Stimulated activated CD8-positive, alpha-beta memory T cell treated with anti-CD3 and anti-CD28 coated beads, Interleukin-2, amount 100 ng/mL, for 1 hour (primary cell): ENCODE measurements at places on chromosomes 12 and 14.

GRCh38 chr14:98594156-98594555 is 677.8 kb downstream of the BCL11B start:
- no peak for DNase-seq

DNA sequence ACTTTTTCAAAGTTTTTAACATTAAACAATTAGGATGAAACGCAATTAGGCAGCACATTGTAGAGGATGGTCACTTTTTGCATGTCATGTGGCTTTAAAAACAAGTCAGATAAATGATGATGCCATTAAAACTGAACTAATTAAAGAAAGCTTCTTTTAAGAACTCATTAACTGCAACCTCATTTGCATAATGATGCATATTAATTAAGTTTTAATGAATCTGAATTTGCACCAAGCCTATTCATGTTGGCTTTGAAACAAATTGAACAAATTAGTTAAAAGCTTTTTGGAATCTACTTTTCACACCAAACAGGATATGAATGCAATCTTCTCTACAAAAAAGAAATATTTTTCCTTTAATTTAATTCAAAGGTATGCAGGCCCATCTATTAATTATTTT is 499.0 kb downstream of the VRK1 start:
- no peak for DNase-seq

- DNase-seq: no peak
Observed at GRCh38 chr12:76720068-76720467, 43.8 kb upstream of the ZDHHC17 start.

GRCh38 chr12:52226446-52226845 is 6.6 kb upstream of the KRT7 start:
- no peak for DNase-seq

DNA sequence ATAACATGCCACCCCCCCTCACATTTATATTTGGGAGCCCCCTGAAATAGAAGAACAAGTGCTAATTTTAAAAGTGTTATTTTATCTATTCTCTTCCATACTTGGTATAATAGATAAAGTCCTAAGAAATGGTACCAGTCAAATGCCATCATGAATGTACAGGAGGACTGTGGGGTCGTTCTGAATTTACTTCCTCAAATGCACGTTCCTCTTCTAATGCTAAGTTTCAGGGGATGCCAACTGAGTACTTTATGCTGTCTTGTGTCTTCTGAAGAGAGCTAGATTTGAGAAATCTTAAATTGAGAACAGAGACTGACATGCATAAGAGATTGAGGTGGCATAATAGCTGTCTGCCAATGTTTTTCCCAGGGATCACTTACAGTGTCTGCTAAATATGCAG is 59.0 kb downstream of the CFAP54 start:
- no peak for DNase-seq

- no peak for DNase-seq
Observed at GRCh38 chr12:105317942-105318621, 12.4 kb upstream of the C12orf75 start.

DNA sequence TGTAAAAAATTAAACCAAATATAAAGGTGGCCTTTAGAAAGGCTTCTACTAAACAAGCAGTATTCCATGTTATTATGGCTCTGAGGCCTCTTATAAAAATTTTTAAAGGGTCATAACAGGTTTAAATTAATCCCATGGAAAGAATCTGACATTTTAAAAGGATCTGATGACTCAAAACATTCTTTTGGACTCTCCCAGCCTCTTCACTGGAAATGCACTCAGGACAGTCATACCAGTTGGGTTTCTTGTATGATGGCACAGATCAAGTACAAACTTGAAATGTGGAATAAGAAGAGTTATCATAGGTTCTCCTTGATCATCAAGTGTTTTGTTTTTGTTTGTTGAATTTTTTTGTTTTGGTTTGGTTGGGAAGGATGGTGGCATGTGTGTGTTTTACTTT is 50.8 kb downstream of the PPP2R5E start:
- DNase-seq: no peak

DNA sequence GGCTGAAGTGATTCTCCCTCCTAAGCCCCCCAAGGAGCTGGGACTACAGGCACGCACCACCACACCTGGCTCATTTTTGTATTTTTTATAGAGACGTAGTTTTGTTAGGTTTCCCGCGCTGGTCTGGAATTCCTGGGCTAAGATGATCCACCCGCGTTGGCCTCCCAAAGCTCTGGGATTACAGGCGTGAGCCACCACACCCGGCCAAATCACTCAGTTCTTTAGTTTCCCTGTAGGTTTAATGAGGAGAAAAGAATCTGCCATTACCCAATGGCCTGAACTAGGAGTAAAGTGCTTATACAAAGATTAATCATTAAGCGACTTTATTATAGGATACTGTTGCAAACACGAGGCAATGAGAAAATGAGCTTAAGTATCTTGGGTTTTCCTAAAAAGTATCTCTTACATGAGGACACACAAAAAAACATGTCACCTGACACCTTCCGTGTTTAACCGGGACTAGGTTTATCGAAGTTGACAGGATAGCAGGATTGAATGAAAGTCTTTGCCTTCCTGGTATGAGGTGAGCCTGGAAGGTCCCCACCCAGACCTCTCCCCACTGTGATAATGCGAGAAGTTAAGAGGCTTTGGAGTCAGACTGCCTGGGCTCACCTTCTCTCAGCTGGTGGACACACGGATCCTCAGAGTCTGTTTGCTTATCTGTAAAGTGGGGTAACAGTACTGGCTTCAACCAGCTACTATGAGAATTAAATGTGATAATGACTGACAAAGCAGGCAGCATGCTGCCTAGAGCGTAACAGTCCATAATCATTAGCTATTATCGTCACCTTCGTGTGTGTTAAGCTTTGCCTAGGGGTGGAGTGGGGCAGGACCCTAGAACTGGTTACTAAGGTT is 133.5 kb upstream of the KRAS start:
- DNase-seq: no peak

DNA sequence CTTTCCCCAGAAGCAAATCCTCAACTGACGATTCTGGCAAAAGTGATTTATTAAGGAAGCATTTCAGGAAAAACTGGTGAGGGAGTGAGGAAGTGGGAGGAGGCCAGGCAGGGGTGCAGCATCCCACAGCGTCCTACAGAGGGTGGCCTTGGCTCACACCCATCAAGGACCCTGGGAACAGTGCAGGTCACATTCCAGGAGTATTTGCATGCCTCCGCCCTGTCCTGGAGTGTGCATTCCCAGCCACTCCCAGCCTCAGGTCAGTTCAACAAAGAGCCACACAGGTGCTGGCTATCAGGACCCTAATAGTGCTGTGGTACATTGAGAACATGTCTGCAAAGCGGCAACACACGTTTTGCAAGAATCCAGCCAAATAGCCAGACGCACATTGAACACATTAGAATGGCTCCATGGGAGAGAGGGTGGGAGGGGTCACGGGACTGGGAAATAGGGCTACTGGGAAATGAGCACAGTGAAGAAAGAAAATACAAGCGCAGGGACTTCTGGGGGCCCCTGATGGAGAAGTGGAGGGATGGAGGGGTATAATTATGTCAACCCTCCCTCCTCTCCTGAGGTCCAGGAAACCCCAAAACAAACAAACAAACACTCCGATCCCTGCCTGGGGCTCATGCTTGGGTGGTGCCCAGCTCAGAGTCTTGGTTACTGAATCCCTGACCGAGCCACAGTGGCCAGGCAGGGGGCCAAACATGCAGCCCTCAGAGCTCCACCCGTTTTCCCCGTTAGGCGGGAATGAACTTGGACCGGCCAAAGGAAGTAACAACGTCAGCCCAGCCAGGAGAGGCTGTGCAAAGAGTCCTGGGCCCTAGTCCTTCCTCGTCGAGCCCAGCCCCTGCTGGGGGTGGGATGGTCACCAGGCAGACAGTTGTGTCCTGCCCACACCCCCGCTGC is 36.5 kb downstream of the CMKLR1 start:
- no peak for DNase-seq

DNA sequence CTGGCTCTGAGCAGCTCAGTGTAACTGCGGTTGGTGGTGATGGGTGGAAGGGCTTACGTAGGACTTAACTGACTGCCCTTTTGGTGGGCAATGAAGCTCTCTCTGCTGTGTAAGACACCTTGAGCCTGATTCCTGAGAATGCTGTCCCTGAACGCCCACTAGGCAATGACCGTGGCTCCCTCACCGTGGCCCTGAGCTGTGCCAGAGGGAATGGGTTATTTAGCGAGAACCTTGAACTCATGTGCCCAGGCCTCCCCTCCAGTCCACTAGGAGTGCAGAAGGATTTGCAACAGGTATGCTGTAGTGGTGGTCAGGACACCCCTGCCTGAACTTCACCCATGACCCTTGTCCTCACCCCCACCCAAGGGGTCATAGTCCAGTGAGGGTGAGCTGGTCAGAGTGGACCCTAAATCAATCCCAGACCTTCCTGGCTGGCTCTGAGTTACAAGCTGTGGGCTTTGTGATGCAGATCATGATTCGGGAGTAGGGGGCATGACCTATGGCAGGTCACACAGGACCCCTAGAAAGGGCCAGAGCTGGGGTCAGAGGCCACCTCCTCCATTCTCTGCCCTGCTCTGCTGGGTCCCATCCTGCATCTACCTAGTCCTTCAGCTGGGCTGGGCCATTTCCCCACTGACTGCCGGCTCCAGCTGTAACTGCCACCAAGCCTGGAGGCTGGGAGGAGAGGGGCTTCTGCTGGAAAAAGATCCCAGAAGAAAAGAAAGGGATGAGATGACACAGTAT is 14.5 kb upstream of the ANKRD33 start:
- DNase-seq: no peak

DNA sequence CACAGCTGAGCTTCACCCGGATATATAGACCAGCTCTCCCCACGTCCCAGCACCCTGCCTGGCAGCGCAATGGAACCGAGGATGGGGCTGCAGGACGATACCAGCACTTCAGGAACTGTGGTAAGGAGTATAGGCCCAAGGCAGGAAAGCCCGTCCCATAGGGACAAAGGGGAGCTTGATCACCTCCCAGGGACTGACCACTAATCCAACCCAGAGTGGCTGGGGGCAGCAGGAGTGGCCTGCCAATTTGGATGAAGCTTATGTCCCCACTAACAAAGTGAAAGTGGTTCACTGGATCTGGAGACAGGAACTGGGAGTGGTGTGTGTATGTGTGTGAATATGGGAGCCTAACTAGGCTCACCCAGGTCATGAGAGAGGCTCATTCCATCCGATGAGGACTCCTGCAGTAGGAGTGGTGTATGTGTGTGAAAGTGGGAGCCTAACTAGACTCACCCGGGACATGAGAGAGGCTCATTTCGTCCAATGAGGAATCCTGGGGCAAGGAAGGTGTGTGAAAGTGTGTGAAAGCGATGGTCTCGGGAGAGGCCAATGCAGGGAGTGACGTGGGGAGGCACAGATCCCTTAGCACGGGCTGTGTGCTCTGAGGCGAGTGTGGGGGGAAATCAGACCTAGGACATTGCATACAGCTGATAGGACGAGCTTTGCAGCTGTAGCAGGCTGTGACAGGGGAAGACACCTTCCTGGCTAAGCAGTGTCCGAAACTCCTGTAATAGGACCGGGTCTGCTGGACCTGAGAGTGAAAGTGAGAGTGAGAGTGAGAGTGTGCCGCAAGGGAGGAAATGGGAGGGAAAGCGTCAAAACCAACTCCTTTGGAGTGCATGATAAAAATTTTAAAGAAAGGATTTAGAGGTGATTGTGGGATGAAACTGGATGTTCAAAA is 25.7 kb downstream of the KLRK1 start:
- no peak for DNase-seq

DNA sequence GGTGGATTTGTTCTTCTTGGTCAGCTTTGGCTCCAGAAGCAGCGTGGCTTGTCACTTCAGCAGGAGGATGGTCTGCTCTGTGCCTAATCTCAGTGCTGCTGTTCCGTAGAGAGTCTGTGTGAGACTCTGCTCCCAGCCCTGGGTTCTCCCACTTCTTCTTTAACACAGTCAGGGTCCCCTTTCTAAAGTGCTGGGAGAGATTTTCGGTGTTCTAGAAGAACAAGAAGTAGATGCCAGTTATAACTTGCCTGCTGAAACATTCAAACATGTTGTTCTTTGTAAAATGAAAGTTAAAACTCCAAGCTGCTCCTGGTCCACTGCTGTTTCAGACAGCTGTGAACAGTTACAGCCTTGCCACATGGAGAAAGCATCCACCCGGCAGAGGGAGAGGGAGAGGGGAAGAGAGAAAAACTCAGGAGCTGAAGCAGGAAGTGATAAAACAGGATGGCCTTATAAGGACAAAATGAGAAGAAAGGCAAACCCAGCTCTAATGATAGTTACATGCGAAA is 55.2 kb upstream of the CERS5 start:
- peak; percentile 0 for DNase-seq

- no peak for DNase-seq
Observed at GRCh38 chr14:90664911-90665310, 151.3 kb downstream of the TTC7B start.

GRCh38 chr12:57548013-57548315 is 972 bp upstream of the DCTN2 start:
- DNase-seq: no peak

- DNase-seq: no peak
Observed at GRCh38 chr12:57624441-57625220, 8.4 kb downstream of the B4GALNT1 start.

DNA sequence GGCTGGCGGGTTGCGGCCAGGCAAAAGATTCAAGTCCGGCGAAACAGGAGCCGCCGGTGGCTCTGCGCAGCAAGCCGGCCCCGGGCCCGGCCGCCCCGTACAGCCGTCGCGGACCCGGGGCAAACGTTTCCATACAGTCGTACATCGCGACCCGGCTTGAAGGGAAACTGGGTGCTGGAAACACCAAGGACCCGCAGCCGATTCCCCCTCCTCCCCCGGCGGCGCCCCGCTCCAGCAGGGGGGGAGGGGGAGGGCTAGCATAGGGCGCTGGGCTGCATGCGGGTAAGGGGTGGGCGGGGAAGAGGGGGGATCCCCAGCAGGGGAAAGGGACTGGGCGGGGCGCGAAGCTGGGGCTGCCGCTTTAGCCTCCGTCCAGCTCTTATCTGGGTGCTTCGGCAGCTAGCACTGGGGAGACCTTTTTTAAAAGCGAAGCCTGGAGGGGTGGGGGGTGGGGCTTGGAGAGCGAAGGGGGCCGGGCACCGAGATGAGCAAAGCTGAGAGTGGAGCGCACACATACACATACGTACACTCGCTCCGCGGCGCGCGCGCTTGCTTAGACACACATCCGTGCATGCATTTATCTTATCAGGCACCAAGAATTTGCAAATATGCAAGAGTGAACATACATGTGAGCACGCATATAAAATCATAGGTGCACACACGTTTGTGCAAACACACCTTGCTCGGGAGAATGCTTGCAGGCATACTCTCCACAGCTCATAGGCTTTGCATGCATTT is 11.9 kb downstream of the RARG start:
- peak; percentile 60 for DNase-seq

GRCh38 chr14:103520657-103521437 is 1.8 kb downstream of the CKB start:
- peak; percentile 27 for DNase-seq

DNA sequence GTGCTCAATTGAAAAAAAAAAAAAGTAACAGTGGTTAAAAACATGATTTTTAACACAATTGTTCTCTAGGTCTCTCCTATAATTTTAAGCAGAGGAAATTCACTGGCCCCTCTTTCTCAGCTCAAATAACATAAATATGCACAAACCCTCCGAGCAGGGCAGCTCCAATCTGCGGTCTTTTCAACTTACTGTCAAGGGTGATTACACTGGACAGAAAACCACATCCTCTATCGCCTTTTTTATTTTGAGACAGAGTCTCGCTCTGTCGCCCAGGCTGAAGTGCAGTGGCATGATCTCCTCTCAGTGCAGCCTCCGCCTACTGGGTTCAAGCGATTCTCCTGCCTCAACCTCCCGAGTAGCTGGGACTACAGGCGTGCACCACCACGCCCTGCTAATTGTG is 16.5 kb upstream of the GABARAPL1 start:
- no peak for DNase-seq
